ENCODE measurements at places on chromosomes 5 and 9. TPM values are rescaled to one million over a fixed set of nuclear protein-coding genes. Genes with fewer than 3 reads are reported as not detected.

GRCh38 chr9:99023831-99024230, 80.1 kb downstream of the COL15A1 start:
- no peak for DNase-seq

Gene ANKRD18B
- 0.51 TPM for polyA plus RNA-seq

GRCh38 chr9:13597427-13597826, 317.9 kb upstream of the MPDZ start:
- no peak for DNase-seq

DNA sequence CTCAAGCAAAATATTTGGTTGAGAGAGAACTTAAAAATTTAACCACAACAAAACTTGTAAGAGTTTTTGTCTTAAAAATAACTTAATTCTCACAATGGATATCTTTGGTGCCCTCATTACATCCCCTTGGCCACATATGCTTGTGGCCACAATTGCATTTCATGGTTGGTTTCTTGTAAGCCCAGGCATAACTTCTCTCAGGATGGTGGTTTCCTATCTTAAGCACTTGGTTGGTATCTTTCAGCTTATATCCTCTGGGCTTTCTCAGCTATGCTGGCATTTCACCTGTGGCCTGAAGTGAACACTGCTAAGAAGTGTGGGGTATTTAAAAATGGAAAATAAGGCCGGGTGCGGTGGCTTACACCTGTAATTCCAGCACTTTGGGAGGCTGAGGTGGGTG, 212.4 kb upstream of the MEF2C start:
- no peak for DNase-seq
